ENCODE measurements at places on chromosomes 6 and 20.

DNA sequence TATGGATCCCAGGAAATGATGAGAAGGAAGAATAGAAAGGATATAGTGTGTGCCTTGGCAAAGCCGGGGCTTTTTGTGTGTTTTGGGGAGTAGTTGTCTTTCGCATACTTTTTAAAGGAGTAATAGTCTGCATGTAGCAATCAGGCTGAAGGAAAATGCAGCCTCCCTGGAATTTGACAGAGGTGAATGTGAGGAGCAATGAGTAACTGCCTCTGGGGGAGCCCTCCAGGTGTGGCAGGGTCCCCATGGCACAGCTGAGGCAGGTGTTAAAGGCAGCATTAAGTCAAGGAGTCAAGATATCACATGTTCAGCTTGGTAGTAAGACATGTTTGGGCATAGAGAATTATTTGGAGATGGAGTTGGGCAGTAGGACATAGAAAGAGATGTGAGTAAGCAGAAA, 203.1 kb downstream of the C6orf118 start:
- no peak for DNase-seq

GRCh38 chr20:59207742-59208357, 44.2 kb downstream of the ZNF831 start:
- DNase-seq: no peak

DNA sequence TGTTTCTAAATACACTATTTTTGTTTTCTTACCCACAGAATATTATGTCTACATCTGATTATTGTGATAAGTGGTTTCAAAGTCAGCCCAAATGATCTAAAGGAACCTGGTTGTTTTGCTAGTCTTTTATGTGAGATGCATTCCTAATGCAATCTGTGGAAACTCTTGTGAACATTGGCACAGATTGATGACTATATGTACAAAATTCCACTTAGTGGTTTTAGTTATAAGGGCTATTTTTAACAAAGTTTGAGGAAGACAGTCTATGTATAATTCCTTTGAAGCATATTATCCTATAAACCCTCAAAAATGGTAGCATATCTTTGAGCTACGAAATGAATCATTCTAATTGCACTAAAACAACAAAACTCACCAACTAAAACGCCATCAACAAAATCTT, 140.9 kb downstream of the GRIK2 start:
- DNase-seq: no peak

- DNase-seq: no peak
Measured at GRCh38 chr6:150149146-150149545, 6.3 kb downstream of the PPP1R14C start.

DNA sequence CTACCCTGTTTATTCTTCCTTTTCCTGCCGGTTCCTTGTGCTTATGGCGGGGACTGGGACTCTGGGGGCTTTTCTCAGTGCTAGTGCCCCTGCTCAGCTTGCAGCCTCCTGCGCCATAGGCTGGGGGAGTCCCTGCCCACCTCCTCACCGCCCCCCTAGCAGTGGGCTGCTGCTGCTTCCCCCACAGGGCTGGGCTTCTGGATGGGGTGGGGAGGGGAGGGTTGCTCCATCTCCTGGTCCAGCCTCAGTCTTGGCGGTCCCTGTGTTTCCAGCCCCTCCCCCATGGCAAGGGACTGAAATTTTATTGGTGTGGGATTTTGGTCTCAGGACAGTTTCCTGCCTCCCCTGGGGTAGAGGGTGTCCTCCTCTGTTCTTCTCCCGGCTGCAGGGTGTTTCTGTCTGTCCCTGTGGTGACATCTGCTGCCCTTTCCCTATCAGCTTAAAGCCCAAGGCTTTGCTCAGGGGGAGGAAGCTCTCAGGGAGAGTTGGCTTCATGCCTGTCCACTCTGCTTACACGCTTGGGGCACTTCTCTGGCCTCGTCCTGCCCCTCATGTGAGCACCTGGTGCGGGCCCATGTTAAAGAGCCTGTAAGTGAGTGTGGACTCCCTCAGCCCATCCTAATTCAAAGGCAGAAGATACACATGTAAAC, 100.6 kb downstream of the HIVEP1 start:
- DNase-seq: no peak

- DNase-seq: no peak
Measured at GRCh38 chr20:21609221-21609620, 95.4 kb upstream of the NKX2-2 start.

- DNase-seq: no peak
Measured at GRCh38 chr20:23155141-23155590, 69.0 kb upstream of the CD93 start.

Measured in D721Med (cell line).